ENCODE measurements at places on chromosomes 1 and 21.

DNA sequence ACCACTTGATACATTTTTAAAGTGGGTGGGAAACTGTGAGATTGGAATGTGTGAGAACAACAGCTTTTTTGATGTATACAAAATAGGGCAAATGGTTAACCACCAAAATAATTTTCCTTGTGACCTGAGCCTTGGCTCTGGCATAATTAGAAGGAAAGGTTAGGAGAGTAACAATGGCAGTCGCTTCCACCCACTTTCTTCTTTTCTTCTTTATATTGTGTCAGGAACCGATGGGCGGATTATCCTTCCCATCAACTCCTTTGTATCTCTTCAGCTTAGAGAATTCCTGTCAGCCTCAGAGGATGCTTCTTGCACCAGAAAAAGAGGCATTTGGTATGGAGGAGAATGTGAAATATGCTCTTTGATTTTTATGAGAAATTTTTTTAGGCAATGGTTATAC lies 90.6 kb downstream of the SDCCAG8 start:
- no peak for DNase-seq

- no peak for DNase-seq
Measured at GRCh38 chr1:15627343-15627988, 10.2 kb downstream of the DDI2 start.

GRCh38 chr1:94807742-94808491 lies 12.2 kb upstream of the SLC44A3 start:
- no peak for DNase-seq

DNA sequence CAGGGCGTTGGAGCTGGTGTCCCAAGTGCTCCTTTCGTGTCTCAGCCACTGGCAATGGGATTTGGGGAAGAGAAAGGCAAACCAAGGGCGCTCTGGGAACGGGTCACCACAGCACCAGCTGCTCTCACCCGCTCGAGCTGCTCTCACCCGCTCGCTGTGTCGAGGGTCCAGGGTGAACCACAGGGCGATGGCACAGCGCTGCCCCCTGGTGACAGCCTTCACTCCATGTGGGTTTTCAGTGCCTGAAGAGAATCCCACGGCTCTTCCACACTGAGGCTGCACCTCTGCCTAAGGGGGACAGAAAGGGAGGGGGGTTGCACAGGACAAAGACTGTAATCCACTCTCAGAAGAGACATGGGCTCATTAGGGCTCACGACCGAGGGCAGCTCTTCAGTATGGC lies 7.1 kb upstream of the CLDN19 start:
- DNase-seq = peak; percentile 29

GRCh38 chr1:64685217-64685616 lies 59.7 kb upstream of the RAVER2 start:
- DNase-seq = no peak

DNA sequence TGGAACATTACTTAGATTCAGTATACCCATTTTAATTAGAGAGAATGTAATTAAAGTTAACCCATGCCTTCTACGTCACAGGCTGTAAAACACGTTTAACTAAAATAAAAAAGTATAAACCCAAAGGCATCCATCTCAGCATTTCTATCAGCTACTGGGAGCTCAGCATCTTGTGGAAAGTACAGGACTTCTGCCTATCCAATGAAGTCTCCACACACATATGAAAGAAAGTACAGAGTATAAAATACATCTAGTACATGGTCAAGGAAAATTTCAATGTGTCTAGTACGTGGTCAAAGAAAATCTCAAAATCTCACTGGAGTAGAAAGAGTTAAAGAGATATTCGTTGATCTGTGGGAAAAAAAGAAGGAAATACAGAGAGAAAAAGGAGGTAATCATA lies 141.4 kb upstream of the ZNHIT6 start:
- no peak for DNase-seq

DNA sequence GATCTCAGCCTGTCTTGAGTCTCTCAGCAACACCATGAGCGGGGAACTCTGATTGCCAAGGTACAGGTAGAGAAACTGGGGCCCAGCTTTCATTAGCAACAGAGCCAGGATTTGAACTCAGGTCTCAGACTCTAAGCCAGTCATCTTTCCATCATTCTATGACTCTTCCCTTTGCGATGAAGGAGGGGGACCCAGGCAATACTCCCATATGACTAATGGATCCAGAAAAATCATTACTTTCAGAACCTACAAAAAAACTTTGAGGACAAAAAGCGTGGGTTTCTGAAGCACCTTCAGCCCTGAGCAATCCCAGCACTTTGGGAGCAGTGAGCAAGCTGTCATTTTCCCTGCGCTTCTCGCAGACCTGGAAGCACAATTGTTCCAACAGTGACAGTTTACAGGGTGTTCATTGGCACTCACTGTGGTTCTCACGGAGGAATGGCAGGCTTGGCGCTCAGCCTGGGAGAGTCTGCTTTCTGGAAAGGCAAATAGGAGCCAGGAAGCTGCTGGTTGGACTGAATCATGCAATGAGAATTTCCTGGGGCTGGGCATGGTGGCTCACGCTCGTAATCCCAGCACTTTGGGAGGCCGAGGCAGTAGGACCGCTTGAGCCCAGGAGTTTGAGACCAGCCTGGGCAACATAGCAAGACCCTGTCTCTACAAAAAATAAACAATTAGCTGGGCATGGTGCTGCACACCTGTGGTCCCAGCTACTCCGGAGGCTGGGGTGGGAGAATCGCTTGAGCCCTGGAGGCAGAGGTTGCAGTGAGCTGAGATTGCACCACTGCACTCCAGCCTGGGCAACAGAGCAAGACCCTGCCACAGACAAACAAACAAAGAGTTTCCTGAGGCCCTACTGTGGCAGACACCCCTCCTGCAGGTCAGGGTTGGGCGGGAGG lies 40.1 kb downstream of the SLC2A7 start:
- DNase-seq = no peak

DNA sequence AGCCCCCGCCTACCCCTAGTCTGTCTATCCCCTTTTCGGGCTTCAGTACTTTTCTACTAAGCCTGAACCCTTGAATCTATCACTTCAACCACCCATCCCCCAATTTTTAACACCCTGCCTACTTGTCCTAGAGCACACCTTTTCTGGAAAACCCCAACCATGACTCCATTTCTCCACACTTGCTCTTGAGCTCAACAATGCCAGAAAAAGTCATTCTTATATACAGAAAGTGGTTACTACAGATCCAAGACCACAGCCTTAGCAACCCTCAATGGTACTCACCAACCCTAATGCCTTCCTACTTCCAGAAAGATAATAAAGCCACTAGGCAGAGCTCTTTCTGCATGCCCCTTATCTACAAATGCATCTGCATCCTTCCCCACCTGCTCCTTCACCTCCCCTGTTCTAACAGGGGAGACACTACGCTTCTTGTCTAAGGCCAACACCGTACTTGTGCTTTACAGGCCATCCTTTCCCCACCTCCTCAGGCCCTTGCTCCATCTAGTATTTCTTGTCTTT lies 41.2 kb downstream of the DMAP1 start:
- DNase-seq = no peak

- no peak for DNase-seq
Measured at GRCh38 chr1:153387785-153388184, 3.1 kb downstream of the S100A8 start.
